ENCODE measurements at places on chromosomes 13 and 19. TPM values are rescaled to one million over a fixed set of nuclear protein-coding genes. Genes with fewer than 3 reads are reported as not detected.

GRCh38 chr13:89227356-89227755 is 1556.2 kb downstream of the SLITRK5 start:
- DNase-seq, result no peak

GRCh38 chr13:44693156-44693764 is 117.1 kb upstream of the TSC22D1 start:
- no peak for DNase-seq

The LYL1 gene
- 2.9 TPM for total RNA-seq

The TMEM91 gene
- total RNA-seq, result 6.5 TPM

The SHANK1 gene
- 18.3 TPM for total RNA-seq
